ENCODE measurements at places on chromosomes 2 and 18. TPM values are rescaled to one million over a fixed set of nuclear protein-coding genes. Genes with fewer than 3 reads are reported as not detected.

DNA sequence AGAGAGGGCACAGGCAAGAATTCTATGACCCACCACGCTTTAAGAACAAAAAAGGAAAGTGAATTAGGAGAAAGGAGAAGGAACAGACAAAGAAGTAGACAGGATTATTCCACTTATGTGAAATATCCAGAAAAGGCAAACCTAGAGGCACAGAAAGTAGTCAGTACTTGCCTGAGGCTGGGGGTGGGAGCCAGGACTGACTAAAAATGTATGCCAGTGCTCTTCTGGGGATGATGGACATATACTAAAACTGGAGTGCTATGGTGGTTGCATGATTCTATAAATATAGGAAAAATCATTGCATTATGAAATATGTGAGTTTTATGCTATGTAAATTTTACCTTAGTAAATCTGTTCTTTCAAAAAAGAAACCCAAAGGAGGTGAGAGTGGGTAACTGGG, 73.9 kb upstream of the TTN start:
- H3K4me1 ChIP-seq: peaks cover 14% of the 10 kb centered on the region
- no peak overlapping the region for H3K27ac ChIP-seq
- DNase-seq: no peak

- no peak overlapping the region for H3K4me3 ChIP-seq
- no peak for DNase-seq
- no peak overlapping the region for H3K27ac ChIP-seq
Measured at GRCh38 chr2:196445991-196446390, 193.5 kb upstream of the CCDC150 start.

ALPI gene
- not detected for total RNA-seq

- no peaks in the 10 kb centered on the region for H3K36me3 ChIP-seq
- no peaks in the 10 kb centered on the region for H3K27me3 ChIP-seq
- peaks cover 6% of the 10 kb centered on the region for H3K4me1 ChIP-seq
- peak; percentile 26 for DNase-seq
- H3K27ac ChIP-seq: peak overlapping the region; percentile 69
Measured at GRCh38 chr18:67243799-67244587, 272.5 kb downstream of the DSEL start.

EPB41L3 gene
- 0.88 TPM for total RNA-seq

TYMS gene
- 5.3 TPM for total RNA-seq

BCL2L11 gene
- 8.0 TPM for total RNA-seq

DNA sequence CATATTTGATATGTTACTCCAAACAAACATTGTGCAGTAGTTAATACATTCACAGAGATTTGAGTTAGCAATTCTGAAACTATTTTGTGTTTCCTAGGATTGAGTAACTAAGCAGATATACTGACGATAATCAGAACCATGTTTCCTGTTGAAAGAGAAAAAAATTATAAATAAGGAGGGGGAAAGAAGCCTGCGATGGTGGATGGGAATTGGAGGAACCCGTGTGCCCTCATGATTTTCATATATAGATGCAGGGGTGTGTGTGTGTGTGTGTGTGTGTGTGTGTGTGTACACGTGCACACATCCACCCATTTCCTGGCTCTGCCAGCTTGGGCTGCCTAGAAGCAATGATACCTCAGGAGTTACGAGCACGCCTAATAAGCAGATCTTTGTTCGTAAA, 56.9 kb downstream of the LPIN2 start:
- H3K27ac ChIP-seq: peak overlapping the region; percentile 28

- H3K27ac ChIP-seq: no peak overlapping the region
- no peaks in the 10 kb centered on the region for H3K27me3 ChIP-seq
- no peaks in the 10 kb centered on the region for H3K4me1 ChIP-seq
- no peak overlapping the region for H3K4me3 ChIP-seq
- no peak for DNase-seq
- peaks cover 53% of the 10 kb centered on the region for H3K36me3 ChIP-seq
Measured at GRCh38 chr2:112665113-112665780, 19.5 kb downstream of the SLC20A1 start.

GPC1 gene
- 44.8 TPM for total RNA-seq

DNA sequence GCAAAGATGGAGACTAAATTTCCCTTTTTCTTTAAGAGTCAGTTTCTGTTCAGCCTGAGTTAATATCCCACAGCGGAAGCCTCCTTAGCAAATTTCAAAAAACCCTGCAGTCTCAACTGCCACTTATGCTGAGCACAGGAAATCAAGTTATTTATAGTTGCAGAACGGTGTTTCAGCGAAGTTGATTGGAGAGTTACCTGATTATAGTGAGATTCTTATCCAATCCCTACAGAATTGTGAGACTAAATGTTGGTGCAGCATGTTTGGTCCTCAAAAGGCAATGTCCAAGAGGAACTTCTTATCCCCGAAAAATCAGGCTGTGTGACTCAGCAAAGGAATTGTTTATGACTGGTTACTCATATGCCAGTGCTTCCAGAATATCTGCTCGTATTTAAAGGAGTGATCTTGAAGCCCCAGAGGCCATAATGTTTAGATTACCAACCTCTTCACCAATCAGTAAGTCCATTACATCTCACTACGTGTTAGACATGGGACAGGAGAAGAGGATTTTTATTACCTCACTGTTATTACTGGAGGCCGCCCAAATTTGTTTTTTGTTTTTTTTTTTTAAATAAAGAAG, 67.9 kb downstream of the LRRFIP1 start:
- H3K27ac ChIP-seq: peak overlapping the region; percentile 82
- H3K27me3 ChIP-seq: no peaks in the 10 kb centered on the region
- peaks cover 41% of the 10 kb centered on the region for H3K4me1 ChIP-seq
- DNase-seq: peak; percentile 96
- peak overlapping the region; percentile 46 for H3K4me3 ChIP-seq
- no peaks in the 10 kb centered on the region for H3K36me3 ChIP-seq

LRRTM4 gene
- under 0.01 TPM for total RNA-seq

DNA sequence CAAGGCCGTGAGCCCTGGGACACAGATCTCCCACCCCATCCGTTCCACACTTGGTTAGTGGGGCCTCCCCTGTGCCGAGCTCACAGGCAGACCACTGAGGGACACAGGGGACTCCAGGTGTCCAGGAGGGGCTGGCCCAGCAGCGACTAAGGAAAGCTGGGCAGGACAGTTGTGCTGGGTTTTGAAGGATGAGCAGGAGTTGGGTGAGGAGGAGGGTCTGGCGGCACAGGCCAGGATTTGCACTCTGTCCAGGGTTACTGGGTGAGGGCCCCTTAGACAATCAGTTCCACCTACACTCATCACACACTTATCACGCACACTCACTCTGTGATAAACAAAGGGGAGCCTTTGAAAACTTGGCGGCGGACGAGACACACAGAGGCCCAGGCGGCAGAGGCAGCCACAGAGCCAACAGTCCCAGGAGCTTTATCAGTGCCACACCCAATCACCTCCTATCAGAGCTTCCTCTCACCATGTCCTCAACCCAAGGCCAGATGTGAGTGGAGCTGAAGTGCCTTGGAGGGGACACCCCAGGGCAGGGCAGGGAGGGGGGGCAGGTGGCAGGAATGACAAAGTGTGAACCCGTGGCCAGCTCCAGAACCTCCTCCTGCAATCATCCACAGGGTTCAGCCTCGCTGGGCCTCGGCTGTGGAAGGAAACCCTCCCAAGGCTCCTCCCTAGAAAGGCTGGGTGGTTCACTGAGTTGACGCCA, 26.6 kb downstream of the BIN1 start:
- H3K4me3 ChIP-seq: no peak overlapping the region

C2orf72 gene
- total RNA-seq: not detected

All from osteoblast (primary cell).